ENCODE measurements at places on chromosomes 16 and 17. TPM values are rescaled to one million over a fixed set of nuclear protein-coding genes. Genes with fewer than 3 reads are reported as not detected.

ADAMTS18 gene
- total RNA-seq, result 0.38 TPM

SULT1A4 gene
- total RNA-seq, result 0.23 TPM

CTRB1 gene
- not detected for total RNA-seq

CSNK1D gene
- 47.1 TPM for total RNA-seq

ARSG gene
- total RNA-seq, result 0.98 TPM

HES7 gene
- total RNA-seq, result not detected

TNFSF13 gene
- total RNA-seq, result 1.1 TPM

NOTUM gene
- total RNA-seq, result 0.08 TPM

ZNF469 gene
- total RNA-seq, result 0.23 TPM

TP53TG3 gene
- 0.35 TPM for total RNA-seq

KCNH6 gene
- total RNA-seq, result not detected

ABCA9 gene
- total RNA-seq, result 14.1 TPM

TMEM219 gene
- total RNA-seq, result 47.5 TPM

PLLP gene
- total RNA-seq, result not detected

DPEP1 gene
- under 0.01 TPM for total RNA-seq

CMTM2 gene
- total RNA-seq, result not detected
